CD4-positive, alpha-beta T cell treated with Interleukin-2 at 100 ng/mL for 4 hours (primary cell): ENCODE measurements at places on chromosomes 1 and 21.

DNA sequence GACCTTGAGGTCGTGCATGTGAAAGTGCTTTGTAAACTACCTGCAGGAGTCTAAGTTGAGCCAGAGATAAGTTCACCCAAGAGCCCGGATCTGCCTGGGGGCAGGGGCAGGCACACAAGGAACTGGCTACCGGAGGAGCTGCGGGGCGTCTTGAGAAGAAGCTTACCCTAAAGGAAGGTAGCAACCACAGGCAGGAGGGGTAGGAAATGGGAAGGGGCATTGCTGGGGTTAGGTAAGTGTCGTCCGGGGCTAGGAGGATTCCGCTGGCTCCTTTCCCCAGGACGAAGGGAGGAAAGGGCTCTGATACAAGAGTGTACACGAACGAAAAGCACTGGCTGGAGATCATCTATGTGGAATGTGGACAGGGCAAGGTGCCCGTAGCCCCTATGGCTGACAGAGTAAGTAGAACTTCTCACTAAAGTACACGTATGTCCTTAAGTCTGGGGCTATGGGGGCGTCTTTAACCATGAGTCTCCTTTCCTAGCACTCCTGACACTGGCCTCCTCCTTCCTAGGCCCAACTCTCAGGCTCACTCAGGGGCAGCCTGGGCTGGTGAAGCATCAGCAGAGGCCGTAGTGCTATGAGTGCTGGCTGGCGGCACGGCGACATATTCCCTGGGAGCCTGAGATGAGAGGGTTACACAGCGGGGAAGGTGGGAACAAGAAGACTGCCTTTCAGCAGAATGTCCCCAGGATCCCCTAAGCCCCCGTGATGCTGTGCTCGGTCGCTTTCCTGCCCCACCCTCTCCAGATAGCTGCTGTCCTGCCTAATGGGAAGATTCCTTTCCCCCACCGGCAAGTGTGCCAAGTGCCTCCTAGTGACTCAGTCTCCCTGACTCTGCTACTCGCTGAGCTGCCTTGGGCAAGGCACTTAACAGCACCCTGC is 9.1 kb upstream of the GALNT2 start:
- no peak for DNase-seq

- DNase-seq = no peak
Observed at GRCh38 chr1:174996476-174996875, 3.3 kb upstream of the CACYBP start.

DNA sequence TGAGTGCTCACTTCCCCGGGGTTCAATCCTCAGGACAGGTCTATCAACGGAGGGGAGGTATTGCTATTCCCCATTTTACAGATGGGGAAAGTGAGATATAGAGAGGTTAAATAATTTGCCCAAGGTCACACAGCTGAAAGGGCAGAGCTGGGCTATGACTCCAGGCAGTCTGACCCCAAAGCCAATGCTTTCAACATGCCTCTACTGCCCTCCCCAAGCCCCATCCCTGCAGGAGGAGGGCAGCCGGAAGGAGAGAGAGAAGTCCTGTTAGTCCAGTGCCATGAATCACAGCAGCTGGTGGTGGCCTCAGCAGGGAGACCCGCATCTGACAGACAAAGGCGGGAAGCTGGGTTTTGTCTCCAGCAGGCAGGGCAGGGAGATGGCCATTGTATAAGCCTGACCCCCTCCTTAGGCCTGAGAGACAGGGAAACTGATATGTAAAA is 20.0 kb upstream of the CLIC4 start:
- DNase-seq = no peak

DNA sequence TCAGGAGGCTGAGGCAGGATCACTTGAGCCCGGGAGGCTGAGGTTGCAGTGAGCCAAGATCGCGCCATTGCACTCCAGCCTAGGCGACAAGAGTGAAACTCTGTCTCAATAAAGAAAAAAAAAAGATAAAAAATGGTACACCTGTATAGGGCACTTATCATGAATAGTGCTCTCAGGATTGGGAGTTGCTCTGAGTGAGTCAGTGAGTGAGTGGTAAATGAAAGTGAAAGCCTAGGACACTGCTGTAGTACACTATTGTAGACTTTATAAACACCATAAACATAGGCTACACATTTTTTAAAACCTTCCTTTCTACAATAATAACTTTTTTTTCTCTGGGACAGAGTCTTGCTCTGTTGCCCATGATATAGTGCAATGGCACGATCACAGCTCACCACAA is 16.8 kb downstream of the PHTF1 start:
- peak; percentile 15 for DNase-seq

DNA sequence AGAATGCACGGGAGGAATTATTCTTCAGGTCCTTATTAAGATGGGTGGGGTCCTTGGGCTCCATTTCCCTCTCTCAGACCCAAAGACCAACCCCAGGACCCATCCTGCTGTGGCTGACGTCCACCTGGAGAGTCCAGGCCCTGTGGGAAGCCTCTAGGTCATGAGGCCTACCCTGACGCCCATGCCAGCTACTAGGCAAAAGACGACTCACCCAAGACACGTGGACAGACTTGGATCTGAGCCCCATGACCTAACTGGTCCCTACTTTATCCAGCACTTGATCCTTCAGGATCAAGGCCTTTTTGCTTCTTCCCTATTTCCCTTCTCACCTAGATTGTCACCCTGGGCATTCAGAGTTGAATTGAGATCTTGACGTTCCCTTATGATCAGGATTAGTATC is 56.0 kb upstream of the CASZ1 start:
- no peak for DNase-seq

DNA sequence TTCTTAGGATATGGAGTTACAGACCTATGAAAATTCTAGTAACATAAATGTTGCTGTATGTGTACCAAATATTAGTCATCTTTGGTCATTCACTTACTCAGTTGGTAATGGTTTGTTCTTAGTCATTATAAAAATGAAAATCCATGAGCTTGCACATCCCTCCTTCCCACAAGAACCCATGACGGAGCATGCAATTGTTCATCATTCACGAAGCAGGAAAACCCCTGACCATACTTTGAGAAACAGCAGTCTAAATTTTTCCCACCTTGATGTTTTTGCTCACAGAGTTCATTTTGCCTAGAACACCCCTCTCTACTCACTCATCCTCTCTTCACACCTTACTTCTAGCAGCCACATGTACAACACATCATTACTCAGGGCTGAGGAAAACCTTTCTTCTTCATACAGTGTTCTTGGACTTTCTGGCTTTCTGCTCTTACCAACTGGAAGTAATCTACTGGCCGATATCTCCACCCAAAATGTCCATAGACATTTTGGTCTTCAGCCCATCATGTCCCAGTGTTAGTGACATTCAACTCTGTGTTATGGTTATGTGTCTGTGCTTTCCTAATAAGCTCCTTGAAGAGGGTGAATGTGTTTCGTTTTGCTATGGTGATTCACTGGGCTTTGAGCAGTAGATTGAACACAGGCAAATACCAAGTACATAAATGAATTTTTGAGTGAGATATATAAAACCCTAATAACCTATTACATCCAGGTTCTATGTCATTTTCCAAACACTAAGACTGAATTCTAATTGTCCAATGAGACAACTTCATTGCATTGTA is 189.9 kb downstream of the ZC3H11B start:
- DNase-seq = no peak

GRCh38 chr1:1283821-1284220 is 3.6 kb downstream of the SCNN1D start:
- no peak for DNase-seq

DNA sequence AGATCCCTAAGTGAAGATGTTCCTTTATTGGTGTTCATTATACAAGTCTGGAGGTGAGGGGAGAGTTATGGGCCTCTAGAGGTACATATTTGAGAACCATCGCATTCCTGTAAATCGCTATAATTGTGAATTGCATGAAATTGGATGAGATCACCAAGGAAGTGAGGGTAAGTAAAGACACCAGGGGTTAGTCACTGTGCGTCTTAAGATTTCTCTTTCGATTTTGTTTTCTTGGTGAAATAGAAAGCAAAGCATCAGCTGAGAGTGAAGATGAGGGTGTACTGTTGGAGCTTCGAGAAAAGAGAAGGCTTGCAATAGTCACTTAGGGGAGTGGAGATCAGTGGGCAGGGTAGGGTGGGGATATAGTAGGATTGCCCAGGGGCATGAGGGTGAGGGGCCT is 82.1 kb downstream of the RAVER2 start:
- peak; percentile 65 for DNase-seq

DNA sequence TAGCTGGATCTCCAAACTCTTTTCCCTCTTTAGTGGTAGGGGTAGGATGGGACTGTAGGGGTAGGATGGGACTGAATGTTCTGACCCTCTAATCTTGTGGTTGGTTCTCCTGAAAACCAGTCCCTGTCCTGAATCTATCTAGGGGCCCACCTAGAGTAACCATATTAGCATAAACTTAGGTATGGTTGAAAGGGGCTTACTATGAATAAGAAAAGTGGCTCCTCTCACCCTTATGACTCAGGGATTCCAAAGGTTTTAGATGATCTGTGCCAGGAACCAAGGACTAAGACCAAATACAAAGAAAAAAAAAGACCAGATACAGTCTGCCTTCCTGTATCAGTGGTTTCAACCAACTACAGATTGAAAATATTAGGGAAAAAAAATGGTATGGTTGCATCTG is 28.9 kb downstream of the RNF2 start:
- DNase-seq = no peak

DNA sequence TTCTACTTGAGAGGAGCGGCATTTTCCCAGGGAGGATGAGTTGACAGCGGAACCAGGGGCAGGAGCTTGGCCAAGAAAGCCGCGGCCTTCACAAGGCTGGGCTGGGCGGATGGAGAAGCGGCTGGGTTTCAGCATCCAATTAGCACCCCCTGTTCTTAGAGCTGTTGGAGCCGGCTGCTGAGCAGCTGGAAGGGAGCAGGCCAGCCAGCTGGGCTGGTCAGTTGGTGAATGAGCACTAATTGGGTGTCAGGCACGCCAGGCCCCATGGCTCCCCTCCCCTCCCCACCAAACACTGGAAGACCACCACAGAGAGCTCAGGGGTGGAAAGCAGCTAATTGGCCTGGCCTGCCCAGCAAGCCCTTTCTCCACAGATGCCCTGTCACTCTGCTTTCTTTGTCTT is 245.6 kb downstream of the RRAGC start:
- no peak for DNase-seq

GRCh38 chr1:87132284-87132870 is 196.3 kb upstream of the LMO4 start:
- DNase-seq = no peak

GRCh38 chr21:32916522-32917099 is 109.1 kb upstream of the OLIG2 start:
- DNase-seq = peak; percentile 5

DNA sequence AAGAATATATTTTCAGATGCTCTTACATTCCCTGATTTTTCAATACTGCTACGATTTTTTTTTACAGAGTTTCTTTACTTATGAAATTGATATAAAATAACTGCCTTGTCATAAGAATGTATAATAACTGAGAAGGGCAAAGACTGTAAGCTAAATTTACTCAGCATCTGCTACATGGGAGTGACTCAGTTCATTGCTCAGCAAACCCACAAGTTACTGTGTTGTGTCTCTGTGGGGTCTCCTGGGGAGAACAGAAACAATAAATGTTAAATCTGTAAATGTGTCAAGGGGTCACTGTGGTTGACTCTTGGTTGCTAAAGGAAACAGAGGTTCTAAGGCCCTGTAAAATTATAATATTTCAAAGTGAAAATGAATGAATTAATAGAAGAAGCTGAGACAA is 210.3 kb upstream of the CACYBP start:
- peak; percentile 17 for DNase-seq

DNA sequence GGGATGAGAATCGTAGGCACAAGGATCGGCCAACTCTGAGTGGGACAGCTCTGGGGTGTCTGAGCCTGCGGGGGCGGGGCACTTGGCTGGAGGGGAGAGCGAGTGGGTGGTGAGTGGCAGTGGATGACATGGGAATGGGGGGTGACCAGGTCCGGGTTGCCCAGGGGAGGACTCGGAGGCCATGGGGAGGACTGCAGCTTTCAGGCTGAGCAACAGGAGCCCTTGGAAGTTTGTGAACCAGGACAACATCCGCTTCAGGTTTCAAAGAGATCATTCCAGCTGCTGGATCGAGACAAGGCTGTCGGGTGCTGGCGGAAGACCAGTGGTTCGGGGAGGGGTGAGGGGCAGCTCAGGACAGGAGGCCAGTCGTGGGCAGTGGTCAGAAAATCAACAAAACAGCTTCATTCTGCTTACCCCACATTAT is 124.4 kb upstream of the IRF2BP2 start:
- DNase-seq = no peak

DNA sequence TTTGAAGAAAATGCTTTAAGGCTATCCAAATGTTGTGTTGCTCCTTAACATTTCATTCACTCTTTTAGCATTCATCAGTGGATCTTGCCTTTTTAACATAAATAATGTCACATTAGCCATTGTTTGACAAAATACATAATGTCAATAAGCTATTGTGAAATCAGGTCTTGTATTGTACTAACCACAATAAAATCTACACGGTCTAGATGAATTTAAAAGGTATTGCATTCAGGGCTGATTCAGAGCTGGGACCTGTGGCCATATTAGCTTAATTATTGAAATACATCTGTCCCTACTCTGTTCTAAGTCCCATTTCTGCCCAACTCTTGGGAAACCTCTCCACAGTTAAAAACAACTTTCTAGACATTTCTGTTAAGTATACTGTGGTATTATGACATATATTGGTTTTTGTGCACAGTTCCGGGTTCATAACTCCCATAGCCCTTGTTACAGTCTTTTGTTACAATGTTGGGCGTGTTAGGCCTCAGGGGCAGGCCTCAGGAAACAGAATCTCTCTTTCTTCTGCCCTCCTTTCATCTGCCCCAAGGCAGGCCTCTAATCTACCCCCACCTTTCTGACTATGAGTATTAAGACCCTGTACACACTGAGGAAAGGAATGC is 44.7 kb upstream of the CITED4 start:
- DNase-seq = no peak

GRCh38 chr1:88514544-88515060 is 169.5 kb upstream of the PKN2 start:
- DNase-seq = no peak

GRCh38 chr21:29834617-29835016 is 105.2 kb downstream of the GRIK1 start:
- no peak for DNase-seq

GRCh38 chr1:17892225-17892624 is 137.1 kb downstream of the ACTL8 start:
- DNase-seq = no peak

- no peak for DNase-seq
Observed at GRCh38 chr21:42638266-42638863, 15.1 kb upstream of the PDE9A start.

- DNase-seq = no peak
Observed at GRCh38 chr1:211895126-211895759, 64.7 kb upstream of the LPGAT1 start.
